ENCODE measurements at places on chromosomes 5 and 9.

- DNase-seq = no peak
Measured at GRCh38 chr5:103211576-103212561, 46.7 kb upstream of the MACIR start.

GRCh38 chr9:121252104-121252851, 15.7 kb upstream of the GSN start:
- no peak for DNase-seq

DNA sequence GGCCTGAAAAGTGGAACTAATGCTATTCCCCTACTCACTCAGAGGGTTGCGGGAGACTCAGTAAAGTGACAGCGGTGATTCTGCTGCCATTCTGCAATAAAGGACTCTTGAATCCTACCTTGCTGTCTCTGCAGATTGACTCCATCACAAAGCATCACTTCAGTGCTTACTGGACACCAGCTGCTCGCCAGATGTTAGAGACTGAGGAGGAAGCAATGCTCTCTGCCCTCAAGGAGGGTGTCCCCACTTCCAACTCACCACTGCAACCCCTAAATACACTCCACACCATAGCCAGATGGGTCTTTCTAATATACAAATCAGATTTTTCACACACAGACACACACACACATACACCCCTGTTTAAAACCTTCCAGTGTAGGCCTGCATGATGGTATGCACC, 21.4 kb downstream of the TTLL11 start:
- DNase-seq = no peak

DNA sequence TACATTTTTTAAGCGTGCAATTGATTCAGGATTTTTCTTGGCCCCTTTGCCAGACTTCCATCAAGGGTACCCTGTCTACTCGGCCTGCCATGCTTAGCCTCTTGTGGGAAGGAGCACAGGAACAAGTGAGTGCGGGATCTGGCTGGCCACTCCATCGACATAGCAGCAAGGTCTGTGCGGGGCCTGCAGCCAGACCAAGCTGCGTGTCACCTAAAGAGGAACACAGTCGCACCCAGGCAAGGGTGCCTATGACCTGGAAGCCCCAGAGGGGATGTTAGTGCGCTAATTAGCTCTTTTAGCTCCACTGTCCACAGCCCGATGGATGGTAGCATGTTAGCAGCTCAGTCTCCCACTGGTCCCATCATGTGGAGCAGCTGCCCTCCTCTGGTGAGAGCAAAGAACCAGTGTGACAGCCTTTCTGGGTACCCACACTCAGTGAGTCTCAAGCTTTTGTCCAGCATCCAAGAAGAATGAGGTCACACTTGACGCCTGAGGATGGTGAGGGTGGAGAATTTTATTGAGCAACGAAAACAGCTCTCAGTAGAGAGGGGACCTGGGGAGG, 38.7 kb downstream of the FTMT start:
- no peak for DNase-seq

DNA sequence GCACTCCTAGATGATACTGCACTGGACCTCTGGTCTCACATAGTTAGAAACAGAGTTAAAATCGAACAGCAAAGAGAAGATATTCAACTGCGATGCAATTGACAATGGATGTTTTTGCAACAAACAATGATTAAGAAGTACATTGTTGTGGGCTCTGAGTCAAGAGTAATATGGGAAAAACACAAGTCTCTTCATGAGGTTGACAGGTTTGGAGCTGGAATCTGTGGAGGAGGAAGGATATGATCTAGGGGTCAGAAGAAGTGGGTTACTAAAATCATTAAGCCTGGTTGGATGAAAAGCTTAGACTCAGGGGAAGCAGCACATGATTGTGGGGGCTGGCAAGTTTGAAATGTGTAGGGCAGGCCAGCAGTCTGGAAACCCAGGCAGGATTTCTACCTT, 53.1 kb downstream of the PDCD1LG2 start:
- DNase-seq = no peak

GRCh38 chr9:90921969-90922368, 120.3 kb downstream of the SYK start:
- DNase-seq = no peak

DNA sequence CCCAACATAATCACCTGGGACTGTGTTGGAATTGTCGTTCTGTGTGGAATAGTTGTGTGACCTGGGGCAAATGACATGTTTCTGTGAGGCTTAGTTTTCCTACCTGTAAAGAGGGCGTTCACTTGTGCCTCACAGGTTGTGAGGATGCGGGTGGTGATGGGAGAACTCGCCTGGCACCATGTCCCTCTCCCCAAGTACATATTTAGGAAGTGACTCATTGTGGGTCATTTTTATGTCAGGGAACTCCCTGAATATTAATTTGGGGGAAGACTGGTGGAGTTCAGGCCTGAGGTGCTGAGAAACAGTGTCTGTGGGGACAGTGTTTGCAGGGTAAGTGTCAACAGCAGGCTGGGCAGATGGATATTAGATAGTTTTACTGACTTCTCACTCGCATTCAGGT, 144.7 kb downstream of the KDM4C start:
- DNase-seq = no peak

DNA sequence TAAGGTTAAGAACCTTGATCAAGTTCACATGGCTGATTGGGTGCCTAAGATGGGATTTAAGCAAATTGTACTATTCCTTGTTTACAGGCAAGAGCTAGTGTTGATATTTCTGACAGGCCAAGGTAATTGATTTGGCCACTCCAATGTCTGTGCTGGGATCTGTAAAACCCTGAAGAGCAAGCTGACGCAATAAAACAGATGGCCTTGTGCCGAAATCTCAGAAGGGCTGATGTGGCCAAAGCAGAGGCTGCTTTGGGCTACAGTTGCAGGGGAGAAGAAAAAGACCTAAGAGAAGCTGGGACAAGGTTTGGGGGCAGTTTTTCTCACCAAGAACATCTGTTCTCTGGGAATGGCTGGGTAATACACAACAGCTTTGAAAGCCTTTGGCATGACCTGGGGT, 463.2 kb upstream of the ZNF608 start:
- no peak for DNase-seq

DNA sequence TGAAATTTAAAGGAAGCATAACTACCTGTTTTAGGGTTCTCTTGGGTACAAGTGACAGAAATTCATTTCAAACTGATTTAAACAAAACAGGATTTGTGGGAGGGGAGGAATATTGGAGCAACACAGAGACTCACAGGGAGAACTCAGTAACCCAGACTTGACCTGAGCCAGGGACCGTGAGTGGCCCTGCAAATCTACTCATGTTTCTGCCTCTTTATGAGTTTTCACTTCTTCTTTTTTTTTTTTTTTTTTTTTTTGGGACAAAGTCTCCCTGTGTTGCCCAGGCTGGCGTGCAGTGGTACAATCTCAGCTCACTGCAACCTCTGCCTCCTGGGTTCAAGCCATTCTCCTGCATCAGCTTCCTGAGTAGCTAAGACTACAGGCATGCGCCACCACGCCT, 405.6 kb upstream of the ZNF608 start:
- DNase-seq = no peak

- DNase-seq = no peak
Measured at GRCh38 chr9:75185585-75186170, 97.4 kb downstream of the OSTF1 start.

DNA sequence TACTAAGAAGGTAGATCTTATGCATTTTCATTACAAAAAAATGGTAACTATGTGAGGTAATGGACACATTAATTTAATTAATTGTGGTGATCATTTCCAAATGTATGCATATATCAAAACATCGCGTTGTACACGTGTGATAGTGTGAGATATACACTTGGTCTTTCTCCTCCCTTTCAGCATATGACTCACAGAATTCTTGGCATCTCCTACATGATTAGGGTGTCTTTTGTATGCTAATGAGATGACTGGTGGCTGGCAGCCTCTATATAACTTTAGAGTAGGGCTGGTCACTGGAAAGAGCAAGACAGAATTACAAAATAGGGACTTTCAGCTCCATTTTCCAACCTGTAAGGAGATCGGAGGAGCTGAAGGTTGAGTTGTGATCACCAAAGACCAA, 1167.6 kb downstream of the CDH12 start:
- no peak for DNase-seq

DNA sequence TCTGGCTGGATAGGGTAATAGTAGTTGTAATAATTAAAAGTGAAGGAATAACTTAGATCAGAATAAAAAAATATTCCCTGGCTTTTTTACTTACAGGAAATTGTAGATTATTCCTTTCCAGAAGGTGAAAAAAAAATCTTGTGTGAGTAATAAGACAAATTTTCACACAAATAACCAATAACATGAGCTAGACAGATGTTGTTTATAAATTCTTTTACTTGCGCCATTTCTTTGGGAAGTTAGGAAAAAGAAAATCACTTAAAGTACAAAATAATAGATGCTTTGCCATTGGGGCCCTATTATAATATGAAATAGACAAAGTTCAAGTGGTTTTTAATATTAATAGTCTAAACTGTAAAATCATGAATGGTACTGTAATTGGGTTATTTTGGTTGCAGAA, 204.1 kb downstream of the ARRDC3 start:
- DNase-seq = no peak

- no peak for DNase-seq
Measured at GRCh38 chr5:78744951-78745534, 96.5 kb upstream of the LHFPL2 start.

DNA sequence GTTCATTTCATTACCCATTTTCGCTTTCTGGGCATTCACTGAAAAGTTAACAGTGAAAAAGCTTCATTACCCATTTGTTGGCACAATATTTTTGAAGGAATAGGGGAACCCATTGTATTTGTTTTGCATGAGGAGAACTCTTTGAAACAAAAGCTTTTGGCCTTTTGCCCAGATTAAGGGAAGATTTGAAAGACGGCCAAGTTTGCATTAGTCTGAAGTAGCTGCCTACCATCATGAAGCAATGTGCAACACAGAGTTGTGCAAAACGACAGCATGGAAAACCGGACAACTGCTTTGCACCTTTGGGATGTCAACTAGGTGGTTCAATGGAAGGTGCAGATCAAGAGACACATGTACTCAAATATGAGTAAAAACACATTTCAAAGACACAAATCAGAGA, 84.9 kb downstream of the TRPM3 start:
- DNase-seq = no peak

DNA sequence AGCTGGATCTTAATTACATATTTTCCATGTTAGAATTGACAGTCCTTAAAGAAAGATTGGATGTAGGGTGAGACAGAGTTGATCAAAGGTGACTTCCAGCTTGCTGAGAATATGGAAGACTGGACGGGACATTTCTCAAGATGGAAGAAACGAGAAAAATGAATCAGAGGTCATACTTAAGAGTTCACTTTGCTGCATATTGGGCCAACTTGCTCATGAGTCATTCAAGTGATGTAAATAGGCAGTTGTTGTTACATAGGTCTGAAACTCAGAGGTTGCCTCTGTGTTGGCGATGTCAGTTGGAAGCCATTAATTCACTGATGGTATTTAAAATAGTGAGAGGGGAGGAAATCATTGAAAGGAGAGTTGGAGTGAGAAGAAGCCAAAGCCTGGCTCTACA, 132.8 kb downstream of the CD180 start:
- DNase-seq = no peak
